Activated naive CD4-positive, alpha-beta T cell (primary cell): ENCODE measurements at places on chromosomes 5 and 9.

DNA sequence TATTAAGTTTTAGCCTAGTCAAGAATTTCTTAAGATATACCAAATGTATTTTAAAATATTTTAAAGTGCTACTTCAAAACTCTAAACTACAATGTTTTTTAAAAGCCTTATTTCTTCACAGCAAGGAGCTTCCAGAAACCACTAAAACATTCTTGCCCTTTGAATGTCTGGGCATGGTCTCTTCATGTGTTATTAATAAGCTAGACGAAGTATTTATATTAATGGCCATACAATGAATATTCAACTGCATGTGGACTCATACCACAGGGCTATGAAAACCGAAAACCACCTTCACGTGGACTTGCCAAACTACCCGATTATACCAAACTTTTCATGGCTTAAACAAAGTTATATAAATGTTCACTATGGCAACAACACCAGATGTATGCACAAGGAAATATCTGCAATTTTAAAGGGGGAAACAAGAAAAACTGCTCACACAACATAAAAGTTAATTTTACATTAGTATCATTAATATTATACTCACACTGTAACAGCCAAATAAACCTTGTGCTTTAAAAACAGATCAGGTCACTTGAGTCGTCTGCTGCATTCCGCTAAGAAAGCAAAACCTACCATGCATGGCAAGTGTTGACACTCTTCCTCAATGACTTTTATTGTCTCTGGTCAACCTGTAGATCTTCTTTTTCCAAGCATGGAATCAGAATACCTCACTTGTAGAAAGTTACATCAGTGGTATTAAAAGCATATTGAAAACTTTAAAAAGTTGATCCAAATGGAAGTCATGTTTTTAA lies 246.3 kb downstream of the BNC2 start:
- no peak for DNase-seq

- DNase-seq: no peak
Measured at GRCh38 chr5:89232139-89232603, 349.2 kb upstream of the MEF2C start.

GRCh38 chr5:122182491-122182921 lies 53.2 kb downstream of the ZNF474 start:
- DNase-seq: no peak

GRCh38 chr9:81073821-81074220 lies 615.5 kb downstream of the TLE1 start:
- no peak for DNase-seq

DNA sequence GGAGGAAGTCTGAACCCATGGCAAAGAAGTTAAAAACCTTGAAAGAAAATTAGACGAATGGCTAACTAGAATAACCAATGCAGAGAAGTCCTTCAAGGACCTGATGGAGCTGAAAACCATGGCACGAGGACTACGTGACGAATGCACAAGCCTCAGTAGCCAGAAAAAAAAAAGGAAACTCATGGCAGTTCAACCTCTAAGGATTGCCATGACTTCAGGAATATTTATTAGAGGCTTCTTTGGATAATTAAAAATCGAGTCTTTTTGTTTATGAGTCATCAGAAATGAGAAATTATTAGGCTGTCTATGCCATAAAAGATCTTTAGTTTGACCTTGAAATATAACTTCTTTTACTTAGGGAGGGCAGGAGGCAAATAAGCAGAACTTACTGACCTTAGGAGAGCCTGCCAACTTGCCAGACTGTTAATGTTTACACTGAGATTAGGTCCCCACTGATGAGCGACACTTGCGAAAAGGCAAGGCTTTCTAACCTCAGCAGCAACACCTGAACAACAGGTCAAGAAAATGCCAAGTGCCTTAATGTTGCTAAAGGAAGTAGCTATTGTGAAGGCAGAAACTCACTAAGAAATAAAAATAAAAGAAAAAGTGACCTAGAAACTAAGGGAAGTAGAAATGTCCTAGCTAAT lies 55.2 kb upstream of the TUSC1 start:
- no peak for DNase-seq

DNA sequence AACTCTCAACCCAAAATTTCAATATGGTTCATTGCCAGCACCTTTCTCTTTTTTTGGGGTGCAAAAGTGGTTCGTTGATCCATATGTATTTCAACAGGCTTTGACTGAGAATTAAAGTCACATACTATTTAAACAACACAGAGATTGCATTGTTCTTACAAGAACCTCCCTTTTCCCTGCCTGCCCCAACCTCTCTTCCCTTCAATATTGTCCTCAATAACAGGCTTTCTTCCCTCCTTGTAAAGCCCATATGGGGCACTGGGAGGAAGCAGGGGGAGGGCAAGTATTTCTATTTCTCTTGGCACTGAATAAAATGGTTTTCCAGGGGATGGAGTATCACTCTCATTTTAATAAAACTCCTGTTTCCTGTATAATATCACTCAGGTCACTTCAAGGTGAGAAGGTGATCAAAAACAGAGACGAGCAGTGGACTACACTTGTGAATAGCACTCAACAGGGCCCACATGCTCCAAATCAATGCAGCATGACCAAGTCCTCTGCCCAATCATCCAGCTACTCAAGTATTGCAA lies 65.1 kb downstream of the EFNA5 start:
- no peak for DNase-seq

GRCh38 chr9:96056226-96056625 lies 180.7 kb downstream of the ERCC6L2 start:
- no peak for DNase-seq

DNA sequence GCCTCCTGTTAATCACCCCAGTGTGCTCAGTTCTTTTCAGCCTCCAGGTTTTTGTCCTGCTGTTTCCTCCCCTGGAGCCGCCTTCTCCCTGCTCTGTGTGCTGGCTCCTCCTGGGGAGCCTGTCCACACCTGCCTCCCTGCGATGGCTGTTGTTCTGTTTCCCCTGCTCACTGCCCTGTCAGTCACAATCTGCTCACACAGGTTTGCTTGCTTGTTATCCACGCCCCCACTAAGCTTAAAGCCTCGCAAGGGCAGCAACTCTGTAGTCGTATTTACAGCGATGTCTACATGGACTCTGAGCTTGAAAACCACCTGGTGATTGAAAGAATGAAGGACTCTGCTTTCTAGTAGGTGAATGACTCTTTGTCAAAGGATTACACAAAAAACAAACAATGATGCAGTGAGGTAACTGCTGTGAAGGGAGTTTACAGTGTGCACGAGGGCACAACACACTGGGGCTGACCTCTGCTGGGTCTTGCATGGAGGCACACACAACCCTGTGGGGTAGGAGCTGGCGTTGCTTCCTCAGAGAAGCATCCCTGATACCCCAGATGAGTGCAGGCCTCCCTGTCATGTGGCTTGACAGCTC lies 39.6 kb upstream of the TEX48 start:
- no peak for DNase-seq

GRCh38 chr5:15004506-15004905 lies 132.9 kb upstream of the ANKH start:
- no peak for DNase-seq

GRCh38 chr5:173660481-173661280 lies 44.2 kb upstream of the BOD1 start:
- no peak for DNase-seq

DNA sequence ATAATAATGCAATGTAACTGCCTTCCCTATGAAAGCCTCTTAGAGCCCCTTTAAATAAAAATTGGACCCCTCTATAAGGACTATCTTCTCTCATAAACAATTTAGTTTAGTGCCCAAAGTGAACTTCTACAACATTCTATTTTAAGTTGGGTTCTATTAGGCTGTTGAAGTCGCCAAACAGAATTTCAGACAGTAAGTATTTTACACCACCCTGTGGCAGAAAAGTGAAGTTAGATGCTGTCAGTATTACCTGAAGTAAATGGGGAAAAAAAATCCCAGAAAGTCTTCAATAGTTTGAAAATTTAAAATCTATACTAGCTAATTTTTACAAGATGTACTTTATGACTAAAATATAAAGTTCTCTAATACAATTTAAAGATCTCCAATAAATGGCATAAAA lies 29.5 kb downstream of the CAAP1 start:
- DNase-seq: no peak

DNA sequence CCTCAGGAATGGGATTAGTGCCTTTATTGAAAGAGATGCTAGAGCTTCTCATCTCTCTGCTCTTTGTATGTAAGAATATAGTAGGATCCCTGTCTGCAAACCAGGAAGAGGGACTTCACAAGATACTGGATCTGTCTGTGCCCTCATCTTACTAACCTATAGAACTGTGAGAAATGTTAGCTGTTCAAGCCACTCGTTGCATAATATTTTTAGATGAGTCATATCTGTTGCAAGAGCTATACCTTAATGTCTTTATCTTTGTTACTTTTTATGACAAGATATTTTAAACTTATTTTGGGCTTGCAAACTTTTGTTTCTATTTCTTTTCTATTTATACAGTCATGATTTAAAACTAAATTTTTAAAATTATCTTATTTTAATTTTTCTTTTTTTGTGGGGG lies 1296.8 kb upstream of the CDH6 start:
- DNase-seq: no peak

GRCh38 chr5:73451224-73452130 lies 2.9 kb upstream of the FOXD1 start:
- peak; percentile 13 for DNase-seq

DNA sequence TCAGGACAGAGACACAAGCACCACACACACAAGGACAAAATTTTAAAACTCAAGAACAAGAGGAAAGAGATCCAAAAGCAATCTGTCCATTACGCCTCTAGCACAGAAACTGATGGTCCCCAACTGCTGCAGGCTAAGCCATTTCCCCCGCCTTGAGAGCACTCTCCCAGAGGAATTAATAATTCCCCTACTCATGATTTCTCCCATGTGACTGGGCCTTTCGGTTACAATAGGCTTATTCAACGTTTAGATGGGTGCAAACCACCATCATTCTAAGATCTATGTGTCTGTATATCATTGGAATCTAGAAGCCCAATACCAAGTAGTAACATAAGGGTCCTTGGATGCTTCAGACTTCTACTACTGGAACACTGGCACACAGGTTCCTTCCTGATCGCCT lies 18.8 kb downstream of the BRD8 start:
- no peak for DNase-seq

- no peak for DNase-seq
Measured at GRCh38 chr5:67195406-67196275, 958 bp downstream of the CD180 start.
